CD4-positive, alpha-beta T cell (primary cell): ENCODE measurements at places on chromosomes 2 and 18. TPM values are rescaled to one million over a fixed set of nuclear protein-coding genes. Genes with fewer than 3 reads are reported as not detected.
A peak's percentile ranks its signal among the peaks of the same experiment; 100 is the strongest.

- H3K27me3 ChIP-seq, result no peaks in the 10 kb centered on the region
- DNase-seq, result no peak
- no peaks in the 10 kb centered on the region for H3K4me1 ChIP-seq
- H3K4me3 ChIP-seq, result no peak overlapping the region
These were observed 239.4 kb downstream of the CDH7 start for GRCh38 chr18:65990174-65990690.

DNA sequence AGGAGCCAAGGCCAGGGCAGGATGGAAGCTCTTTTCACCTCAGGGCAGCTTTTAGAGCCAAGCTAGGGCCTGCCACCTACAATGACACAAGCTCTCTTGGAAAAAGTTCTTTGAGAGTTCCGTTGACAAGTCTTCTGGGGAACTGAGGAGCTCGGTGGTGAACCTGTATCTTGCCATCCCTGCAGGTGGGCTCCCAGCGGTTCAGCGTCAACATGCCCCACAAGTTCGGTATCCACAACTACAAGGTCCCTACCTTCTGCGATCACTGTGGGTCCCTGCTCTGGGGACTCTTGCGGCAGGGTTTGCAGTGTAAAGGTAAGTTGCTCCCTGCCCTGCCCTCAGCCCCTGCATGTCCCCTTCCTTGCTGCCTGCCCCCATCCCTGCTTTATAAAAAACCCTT is 312.8 kb upstream of the EPAS1 start:
- H3K4me1 ChIP-seq, result no peaks in the 10 kb centered on the region
- DNase-seq, result no peak

GRCh38 chr2:213279971-213280370 is 4.3 kb upstream of the SPAG16 start:
- no peaks in the 10 kb centered on the region for H3K36me3 ChIP-seq
- no peak overlapping the region for H3K27ac ChIP-seq
- H3K27me3 ChIP-seq, result peaks cover 4% of the 10 kb centered on the region
- peaks cover 9% of the 10 kb centered on the region for H3K4me1 ChIP-seq
- DNase-seq, result no peak

- peak; percentile 65 for DNase-seq
- no peak overlapping the region for H3K4me3 ChIP-seq
- H3K27me3 ChIP-seq, result peaks cover 11% of the 10 kb centered on the region
- H3K36me3 ChIP-seq, result no peaks in the 10 kb centered on the region
- H3K4me1 ChIP-seq, result peaks cover 6% of the 10 kb centered on the region
These were observed 12.8 kb downstream of the SLC30A3 start for GRCh38 chr2:27249891-27250651.

DNA sequence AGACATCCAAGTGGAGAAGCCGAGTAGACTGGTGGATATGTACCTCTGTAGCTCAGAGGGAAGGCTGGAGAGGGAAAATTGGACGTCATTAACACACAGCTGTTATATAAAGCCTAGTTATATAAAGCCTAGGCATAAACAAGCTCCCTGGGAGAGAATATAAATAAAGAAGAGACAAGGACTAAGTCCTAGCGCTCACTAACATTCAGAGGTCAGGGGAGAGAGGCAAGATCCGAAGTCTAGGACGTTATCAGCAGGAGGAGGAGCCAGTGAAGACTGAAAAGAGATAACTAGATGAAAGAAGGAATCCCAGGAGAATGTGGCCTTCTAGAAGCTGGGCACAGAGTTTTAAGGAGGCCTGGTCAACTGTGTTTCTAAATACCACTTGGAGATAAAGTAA is 55.3 kb downstream of the NOL10 start:
- no peak for DNase-seq
- no peak overlapping the region for H3K27ac ChIP-seq
- no peaks in the 10 kb centered on the region for H3K4me1 ChIP-seq
- no peak overlapping the region for H3K4me3 ChIP-seq

GRCh38 chr2:68295516-68295915 is 24.2 kb downstream of the CNRIP1 start:
- H3K27ac ChIP-seq, result no peak overlapping the region
- H3K27me3 ChIP-seq, result no peaks in the 10 kb centered on the region
- no peak for DNase-seq
- no peaks in the 10 kb centered on the region for H3K4me1 ChIP-seq

The SH3YL1 gene
- total RNA-seq, result 59.7 TPM
